Naive thymus-derived CD8-positive, alpha-beta T cell (primary cell): ENCODE measurements at places on chromosomes 12 and 14. TPM values are rescaled to one million over a fixed set of nuclear protein-coding genes. Genes with fewer than 3 reads are reported as not detected.

Gene OR4K2
- not detected for total RNA-seq

Gene CLBA1
- 2.0 TPM for total RNA-seq

Gene ADCY4
- 4.7 TPM for total RNA-seq

Gene TIGAR
- total RNA-seq, result 10.6 TPM

Gene GIT2
- 102 TPM for total RNA-seq

Gene PPP4R4
- 0.52 TPM for total RNA-seq

Gene LBHD2
- not detected for total RNA-seq

DNA sequence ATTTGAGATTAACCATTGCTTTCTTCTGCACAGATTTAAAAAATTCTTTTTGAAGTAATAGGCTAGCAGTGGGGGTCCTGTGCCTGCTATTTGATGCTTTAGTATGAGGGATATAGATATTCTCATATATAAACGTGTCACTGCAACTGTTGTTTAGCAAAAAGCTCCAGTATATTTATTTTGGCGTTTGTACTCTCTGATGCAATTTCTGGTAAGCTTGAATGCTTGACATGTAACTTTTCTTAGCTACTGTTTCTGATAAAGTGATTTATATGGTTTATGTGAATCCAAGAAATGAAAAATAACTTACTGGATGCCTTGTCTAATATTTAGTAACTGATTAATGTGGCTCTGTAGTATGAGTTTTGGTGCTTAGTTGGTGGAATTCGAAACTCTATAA lies 77.1 kb downstream of the TTLL5 start:
- no peak for DNase-seq

- DNase-seq, result no peak
These were observed 4.6 kb upstream of the VRK1 start for GRCh38 chr14:96792591-96792990.

DNA sequence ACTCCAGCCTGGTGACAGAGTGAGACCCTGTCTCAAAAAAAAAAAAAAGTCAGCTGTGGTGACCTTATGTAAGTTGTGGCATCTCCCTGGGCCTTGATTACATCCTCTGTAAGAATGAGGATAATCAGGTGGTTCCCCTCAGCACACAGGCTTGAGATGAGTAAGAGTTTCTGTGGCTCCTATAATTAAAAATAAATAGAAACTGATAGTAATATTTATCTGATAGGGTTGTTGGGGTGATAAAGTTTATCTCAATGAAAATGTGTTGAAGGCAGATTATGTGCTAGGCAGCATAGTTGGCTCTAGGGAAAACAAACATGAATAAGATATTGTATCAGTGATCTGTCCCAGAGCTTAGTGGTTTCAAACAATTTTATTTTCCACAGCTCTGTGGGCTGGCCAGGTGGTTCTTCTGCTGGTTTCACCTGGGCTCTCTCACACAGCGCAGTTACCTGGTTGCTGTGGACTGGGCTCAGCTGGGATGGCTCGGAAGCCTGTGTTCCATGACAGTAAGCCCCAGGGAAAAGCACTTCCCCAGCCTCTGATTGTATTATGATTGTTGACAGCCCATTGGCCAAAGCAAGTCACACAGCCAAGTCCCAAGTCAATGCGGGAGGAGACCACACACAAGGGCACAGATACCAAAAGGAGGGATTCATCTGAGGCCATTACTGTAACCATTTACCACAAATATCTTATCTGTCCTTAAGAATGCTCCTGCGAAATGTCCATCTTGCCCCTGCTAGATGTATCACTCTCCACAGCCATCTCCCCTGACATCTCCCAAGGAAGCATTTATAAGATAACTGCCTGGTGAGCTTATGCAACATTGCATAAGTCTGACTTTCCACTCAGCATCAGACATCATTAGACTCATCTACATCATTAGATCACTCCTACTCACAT lies 151.7 kb downstream of the NUAK1 start:
- no peak for DNase-seq

DNA sequence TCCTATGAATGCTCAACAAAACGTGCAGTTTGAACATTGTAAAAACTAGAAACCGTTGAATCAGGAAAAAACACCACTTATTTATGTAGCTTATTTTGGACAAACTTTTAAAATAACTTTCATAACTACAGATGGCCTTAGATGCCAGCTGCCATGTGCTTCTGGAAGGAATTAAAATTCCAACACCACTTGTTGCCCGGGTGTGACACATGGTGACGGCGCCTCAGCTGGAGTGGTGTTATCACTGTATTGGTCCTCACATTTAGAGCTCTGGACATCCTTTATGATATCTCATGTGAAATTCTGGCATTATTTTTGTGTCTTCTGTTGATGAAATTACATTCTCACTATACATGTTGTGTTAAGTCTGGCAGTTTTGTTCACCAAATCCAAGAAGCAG lies 211.0 kb downstream of the IPO8 start:
- DNase-seq, result no peak

GRCh38 chr12:120822832-120823503 lies 81.2 kb downstream of the SPPL3 start:
- no peak for DNase-seq

DNA sequence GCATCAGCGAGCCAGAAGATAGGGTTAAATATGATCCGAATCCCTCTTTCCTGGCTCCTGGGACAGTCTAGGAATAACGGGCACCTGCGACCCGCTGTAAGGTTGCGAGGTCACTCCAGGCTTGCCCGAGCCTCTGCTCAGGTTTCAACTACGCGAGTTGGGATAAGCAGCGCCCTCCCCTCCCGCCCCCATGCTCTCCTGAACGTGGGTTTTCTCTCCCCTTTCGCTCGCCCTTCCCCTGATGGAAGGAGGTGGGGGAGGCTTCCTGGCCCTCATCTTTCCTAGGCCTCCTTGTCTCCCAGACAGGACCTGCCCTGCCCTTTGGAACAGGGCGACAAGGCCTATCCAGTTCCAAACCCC lies 753 bp upstream of the ATP5MC2 start:
- no peak for DNase-seq

DNA sequence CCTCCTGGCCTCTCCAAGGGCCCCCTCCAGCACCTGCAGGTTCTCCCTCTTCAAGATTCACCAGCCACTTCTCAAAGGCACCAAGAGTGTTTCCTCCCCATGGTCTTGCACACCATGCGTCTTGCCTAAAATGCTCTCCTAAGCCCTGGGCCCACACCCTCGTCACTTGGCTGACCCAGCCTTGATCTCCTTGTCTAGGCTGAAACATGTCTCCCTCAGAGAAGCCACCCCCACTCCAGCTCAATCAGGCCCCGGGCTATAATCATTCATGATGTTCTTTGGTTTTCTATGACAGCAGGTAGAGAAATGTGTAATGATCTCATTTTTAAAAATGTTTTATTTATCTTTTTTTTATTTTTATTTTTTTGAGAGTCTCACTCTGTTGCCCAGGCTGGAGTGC lies 88.1 kb downstream of the EFCAB11 start:
- no peak for DNase-seq

GRCh38 chr12:107845980-107846659 lies 71.6 kb downstream of the ASCL4 start:
- DNase-seq, result no peak

DNA sequence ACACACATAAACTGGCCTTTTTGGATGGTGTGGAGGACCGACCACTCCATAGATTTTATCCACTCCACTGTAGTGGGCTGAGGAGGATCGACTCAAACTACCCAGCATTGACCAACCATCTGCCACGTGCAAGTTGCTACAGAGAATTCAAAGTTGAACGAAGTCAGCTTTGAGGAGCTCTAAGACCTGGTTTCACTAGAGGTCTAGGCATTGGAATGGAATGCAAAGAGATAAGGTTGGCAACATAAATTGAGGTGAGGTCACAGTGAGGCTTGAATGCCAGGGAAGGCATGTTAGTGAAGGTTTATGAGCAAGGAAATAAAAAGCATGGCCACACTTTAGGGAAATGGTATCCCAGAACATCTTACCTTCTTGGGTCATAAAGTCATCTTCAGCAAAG lies 14.5 kb downstream of the VWF start:
- DNase-seq, result no peak

DNA sequence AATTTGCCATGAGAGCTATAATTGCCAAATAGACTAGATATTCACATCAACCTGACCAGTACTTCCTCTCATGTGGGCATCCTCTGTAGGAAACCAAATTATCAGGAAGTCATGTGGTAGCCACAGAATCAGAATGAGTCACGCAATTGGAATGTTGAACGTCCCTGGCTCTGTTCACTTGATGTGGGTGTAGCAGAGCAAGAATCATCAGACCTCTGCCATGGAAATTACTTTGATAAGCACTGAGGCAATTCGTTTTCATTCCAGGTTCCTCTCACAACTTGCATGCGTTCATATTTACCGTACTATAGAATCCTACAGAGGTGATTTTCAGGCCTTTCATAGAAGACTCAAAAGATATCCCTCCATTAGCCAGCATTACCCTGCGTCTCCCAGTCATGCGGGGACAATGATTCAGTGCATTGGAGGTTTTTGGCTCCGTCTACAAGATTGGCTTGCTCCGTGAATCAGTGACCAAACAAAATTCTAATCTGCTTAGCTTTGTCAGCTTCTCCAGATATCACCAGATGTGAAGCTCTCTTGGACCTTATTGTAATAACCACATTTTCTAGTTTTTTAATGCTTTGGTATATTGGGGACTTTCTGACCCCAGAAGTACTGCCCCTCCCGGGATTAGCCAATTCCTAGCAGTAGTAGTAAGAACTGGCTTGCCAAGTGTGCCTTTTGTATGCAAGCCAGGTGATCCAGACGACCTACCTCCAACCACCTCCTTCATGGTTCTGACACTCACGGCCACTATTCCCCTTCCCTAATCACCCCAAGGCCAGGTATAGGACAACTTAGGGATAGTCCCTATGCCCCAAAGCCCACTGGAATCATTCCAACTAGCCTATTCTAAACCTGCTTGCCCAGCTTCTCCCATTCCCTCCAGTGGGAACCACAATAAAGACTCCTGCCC lies 133.4 kb downstream of the KICS2 start:
- DNase-seq, result no peak

DNA sequence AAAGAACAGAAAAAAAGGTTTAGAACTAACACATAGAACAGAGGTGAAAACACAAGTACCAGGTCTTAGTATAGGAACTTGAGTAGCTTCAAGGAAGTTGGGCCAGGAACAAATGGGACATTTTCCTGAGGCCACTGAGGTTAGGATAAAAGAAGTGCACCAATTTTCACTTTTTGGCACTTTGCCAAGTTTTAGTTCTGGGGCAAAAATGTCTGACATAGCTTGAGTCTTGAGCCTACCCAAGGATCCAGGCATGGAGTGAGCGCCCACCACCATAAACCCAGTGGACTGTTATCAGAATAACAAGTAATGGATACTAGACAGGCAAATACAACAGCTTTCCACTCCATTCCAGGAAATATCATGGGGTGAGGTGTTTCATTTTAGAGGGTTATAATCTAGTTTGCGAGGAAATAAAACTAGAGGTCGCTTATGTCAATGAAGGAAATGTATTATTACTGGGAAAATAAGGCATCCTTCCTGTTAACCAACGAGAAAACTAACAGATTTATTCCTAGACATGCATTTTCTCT lies 199.7 kb upstream of the HMGA2 start:
- no peak for DNase-seq

- DNase-seq, result no peak
These were observed 3.0 kb downstream of the PAWR start for GRCh38 chr12:79687711-79688260.

GRCh38 chr14:47366006-47366405 lies 309.4 kb downstream of the MDGA2 start:
- DNase-seq, result no peak

- DNase-seq, result no peak
These were observed 10.8 kb upstream of the CEBPE start for GRCh38 chr14:23129759-23130316.

GRCh38 chr14:74265301-74265965 lies 26.2 kb downstream of the VSX2 start:
- DNase-seq, result no peak

DNA sequence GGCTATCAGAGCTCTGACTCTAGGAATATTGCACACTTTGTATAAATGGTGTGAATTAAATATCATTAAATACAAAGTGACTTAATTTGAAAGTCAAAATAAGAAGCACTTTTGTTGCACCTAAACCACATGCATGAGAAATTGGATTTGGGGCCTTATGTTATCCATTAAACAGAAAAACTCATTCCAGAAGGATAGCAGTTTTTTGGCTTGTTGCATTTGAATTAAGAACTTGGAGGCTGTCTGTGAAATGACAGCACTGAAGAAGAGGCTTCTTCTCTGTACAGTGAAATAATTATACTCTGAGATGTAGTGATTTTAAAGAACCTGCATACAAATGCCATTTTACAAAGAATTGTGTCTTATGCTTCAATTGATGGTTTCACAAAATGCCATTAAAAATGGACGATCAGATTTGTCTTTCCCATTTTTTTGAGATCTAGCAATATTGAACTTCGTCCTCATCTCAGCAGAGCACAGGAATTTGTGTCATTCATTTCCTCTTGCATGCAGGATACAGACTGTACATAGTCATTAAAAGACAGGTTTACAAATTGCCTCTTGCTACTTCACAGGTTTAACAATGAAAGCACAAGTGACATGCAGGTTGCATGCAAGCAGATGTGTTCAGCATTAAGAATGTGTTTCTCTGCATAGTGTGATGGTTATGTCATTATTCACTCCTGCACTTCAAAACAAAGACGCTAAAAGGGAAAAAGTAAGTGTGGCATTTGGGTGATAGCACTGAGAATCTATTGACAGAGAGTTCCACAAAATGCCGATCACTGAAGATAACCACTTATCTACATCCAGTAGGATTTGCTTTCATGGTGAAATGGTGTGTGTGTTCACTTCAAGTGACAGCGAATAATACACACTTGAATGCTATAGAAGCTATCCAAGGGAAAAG lies 35.9 kb upstream of the PYGL start:
- no peak for DNase-seq

GRCh38 chr14:33435911-33436689 lies 497.4 kb downstream of the NPAS3 start:
- DNase-seq, result no peak

DNA sequence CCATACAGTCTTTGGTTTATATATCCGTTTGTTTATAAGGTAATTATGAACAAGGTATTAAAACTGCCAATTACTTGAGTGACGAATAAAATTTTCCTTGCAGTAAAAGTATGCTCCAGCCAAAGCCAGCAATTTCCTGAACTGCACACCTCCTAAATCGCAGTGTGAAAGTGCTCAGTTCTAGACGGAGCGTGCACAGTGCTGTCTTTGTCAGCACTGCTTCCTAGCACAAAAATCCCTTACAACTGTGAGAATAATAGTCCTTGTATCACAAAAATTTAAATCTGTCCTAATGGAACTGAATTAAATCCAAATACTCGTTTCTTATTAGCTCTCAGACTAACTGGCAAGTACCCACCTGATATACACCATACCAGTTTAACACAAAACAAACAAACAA lies 26.3 kb downstream of the LRIG3 start:
- no peak for DNase-seq

GRCh38 chr12:86837246-86837645 lies 581.1 kb upstream of the MGAT4C start:
- DNase-seq, result no peak

- DNase-seq, result no peak
These were observed 9.6 kb upstream of the IFI27L2 start for GRCh38 chr14:94139006-94139405.

- no peak for DNase-seq
These were observed 813.1 kb upstream of the NOVA1 start for GRCh38 chr14:27410981-27411380.

GRCh38 chr12:16880864-16881285 lies 274.9 kb upstream of the LMO3 start:
- DNase-seq, result no peak
